ENCODE measurements at places on chromosomes 13 and 19.

- no peak for DNase-seq
These were observed 870 bp upstream of the UNC13A start for GRCh38 chr19:17688853-17689595.

- no peak for DNase-seq
These were observed 541.4 kb upstream of the SLITRK5 start for GRCh38 chr13:87129602-87130300.

DNA sequence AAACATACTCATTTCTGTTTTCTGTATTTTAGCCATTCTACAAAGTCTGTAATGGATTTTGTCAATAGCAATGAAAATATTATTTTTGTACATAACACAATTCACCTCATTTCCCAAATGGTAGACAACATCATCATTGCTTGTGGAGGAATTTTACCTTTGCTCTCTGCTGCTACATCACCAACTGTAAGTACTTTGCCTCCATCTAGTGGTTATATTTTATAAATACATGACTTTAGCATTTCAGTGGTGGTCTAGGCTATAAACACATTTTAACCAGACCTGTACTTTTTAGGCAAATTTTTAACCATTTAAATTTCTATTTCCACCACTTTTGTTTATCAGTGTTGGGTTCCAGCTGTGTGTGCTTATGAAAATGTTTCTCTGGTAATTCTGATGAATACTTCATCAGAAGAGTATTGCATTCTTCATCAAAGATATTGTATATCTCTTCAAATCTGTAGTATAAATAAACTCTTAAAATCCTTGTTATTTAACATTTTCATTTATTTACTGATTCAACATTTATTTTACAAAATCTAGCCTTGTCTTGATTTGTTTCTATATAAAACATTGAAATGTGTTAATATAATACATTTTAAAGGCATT lies 222.4 kb downstream of the NBEA start:
- DNase-seq: peak; percentile 36

DNA sequence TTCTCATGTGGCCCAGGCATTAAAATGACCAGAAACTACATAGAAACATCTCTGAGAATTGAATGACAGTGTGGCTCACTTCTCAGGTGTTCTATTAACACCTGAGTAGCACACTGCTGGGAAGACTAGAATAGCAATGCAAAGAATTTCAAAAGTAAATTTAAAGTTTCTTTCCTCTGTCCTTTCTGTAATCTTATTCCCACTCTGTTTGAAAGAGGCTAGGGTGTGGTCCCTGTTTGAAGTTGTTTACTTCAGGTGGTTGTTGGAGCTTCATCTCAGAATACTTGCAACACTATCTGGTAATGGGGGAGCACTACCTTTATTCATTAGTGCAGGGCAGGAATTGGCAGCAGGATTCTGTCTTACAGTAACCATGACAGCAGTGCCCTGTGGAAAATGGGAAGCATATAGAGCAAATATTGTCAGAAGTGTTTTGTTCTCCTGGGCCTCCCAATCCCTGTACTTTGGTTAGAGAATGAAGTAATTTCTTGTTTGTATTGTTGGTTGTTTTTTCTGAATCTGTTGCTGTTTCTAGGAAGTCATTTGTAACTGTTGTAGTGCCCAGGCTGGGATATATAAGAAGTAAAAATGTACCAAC lies 1210.2 kb upstream of the ATXN8OS start:
- no peak for DNase-seq

- peak; percentile 27 for DNase-seq
These were observed 1.5 kb downstream of the KISS1R start for GRCh38 chr19:918481-919198.

- no peak for DNase-seq
These were observed 125.9 kb downstream of the CDK8 start for GRCh38 chr13:26379831-26380230.

GRCh38 chr19:5246554-5247155 lies 94.0 kb downstream of the PTPRS start:
- no peak for DNase-seq

GRCh38 chr13:57837801-57838200 lies 206.3 kb downstream of the PCDH17 start:
- DNase-seq: no peak

DNA sequence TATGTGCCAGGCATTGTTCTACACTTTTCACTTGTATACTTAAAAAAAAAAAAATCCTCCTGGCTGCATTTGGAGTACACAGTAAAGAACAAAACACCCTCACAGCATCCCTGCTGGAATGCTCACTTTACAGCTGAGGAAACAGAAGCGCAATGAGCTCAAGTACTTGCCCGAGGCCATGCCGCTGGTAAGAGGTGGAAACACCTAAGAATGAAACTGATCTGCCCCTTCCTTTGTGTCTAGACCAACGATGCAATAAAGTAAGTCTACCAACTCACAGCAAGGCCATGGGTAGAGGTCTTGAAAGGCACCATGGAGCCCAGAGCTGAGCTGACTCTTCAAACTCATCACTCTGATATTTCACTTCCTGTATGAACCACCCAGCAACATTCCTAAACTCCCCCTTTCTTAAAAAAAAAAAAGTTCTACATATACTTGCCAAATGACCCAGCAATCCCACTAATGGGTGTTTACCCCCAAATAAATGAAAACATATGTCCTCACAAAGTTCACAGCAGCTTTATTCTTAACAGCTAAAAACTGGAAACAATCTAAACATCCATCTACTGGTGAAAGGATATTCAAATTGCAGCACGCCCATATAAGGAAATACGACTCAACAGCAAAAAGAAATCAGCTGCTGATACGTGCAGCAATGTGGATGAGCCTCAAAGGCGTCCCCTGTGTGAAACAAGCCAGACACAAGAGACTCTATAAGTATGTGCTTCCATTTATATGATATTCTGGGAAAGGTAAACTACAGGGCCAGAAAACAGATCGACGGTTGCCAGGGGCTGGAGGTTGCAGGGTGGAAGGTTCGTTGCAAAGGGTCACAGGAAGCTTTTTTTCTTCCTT lies 236.6 kb upstream of the MAB21L1 start:
- no peak for DNase-seq

GRCh38 chr13:19624265-19624664 lies 9.2 kb upstream of the MPHOSPH8 start:
- DNase-seq: no peak
